CD8-positive, alpha-beta memory T cell (primary cell): ENCODE measurements at places on chromosomes 7 and 10. TPM values are rescaled to one million over a fixed set of nuclear protein-coding genes. Genes with fewer than 3 reads are reported as not detected.

DNA sequence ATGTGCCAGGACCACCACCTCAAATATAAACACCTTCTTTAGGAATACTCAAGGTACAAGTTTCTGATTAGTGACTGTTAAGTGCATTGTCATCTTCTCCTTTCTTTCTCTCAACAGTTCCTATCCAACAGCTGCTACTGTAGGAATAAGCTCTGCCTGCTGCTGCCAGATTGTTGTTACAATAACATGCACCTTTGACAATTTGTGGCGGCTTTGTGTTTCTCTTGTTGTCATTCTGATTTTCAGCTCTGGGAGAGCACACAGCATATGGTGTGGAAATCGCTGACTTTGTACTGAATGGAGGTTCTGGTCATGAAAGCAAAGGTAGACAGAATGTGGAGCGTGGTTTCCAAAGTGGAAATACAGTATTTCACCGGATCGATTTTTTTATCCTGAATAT is 182.8 kb downstream of the SEC23IP start:
- H3K4me1 ChIP-seq, result no peaks in the 10 kb centered on the region
- no peak overlapping the region for H3K4me3 ChIP-seq
- H3K27ac ChIP-seq, result no peak overlapping the region
- H3K36me3 ChIP-seq, result no peaks in the 10 kb centered on the region
- no peak for DNase-seq
- peaks cover 3% of the 10 kb centered on the region for H3K27me3 ChIP-seq

DNA sequence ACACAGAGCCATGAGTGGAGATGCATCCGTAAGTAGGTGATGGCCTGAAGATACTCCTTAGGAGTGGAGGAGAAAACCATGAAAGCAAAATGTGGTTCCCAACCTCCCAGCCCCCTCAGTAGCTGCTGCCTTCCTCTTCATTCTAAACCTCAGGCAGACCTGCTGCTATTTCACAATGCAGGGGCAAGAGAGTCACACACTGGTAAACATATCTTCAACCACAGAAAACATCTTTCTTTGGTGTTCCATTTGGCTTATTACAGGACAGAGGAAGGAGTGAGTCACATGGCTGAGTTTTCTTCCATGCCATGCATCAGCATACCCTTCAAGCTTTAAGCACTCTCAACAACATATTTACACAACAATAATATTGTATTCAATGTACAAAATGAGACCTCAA is 342.1 kb downstream of the BMPER start:
- H3K4me1 ChIP-seq, result no peaks in the 10 kb centered on the region
- H3K4me3 ChIP-seq, result no peak overlapping the region
- no peaks in the 10 kb centered on the region for H3K27me3 ChIP-seq
- no peak overlapping the region for H3K27ac ChIP-seq

DNA sequence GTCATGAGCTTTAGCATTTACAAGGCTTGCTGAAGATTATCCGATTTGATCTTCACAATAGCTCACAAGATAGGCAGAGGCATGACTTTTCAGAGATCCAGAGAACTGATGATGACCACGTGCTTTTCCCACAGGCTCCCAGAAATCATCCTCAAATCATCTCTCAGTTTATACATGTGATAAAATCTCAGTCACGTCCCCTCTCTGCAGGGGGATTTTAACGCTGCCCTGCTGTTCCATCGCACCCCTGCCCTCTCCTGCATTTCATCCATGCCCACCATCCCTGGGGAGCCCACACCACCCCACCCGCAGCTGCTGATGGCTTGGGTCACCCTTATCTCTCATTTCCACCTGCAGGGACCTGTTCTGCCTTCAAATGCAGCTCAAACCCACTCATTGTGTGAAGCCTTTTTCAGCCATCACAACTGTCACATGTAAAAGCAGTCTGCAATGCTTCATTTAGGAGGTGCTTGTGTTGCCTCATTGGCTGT is 141.8 kb downstream of the DIP2C start:
- DNase-seq, result no peak
- no peaks in the 10 kb centered on the region for H3K36me3 ChIP-seq
- H3K4me3 ChIP-seq, result no peak overlapping the region
- H3K4me1 ChIP-seq, result no peaks in the 10 kb centered on the region

- H3K27me3 ChIP-seq, result no peaks in the 10 kb centered on the region
- H3K36me3 ChIP-seq, result no peaks in the 10 kb centered on the region
- no peak overlapping the region for H3K27ac ChIP-seq
- DNase-seq, result no peak
Measured at GRCh38 chr10:663831-664251, 25.6 kb downstream of the DIP2C start.

DNA sequence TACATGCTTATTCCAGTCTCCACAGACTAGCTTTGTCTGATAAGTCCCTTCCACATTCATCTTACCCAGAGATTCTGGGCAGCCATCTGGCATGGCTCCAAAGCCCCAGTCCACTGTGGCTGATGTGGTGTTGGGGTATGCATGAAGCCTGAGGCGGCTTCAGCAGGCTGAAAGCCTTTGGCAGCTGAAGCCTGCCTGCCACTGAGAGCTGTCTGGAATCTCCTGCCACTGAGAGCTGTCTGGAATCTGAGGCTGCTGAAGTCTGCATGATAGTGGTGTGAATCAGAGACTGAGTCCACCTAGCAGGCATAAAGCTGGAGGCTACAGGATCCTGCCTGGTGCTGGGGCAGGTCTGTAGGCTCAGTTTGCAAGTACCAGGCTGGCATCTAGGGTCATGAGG is 87.1 kb downstream of the DYNC1I1 start:
- no peak overlapping the region for H3K4me3 ChIP-seq
- no peaks in the 10 kb centered on the region for H3K27me3 ChIP-seq
- no peaks in the 10 kb centered on the region for H3K4me1 ChIP-seq
- H3K27ac ChIP-seq, result no peak overlapping the region
- no peaks in the 10 kb centered on the region for H3K36me3 ChIP-seq
- no peak for DNase-seq

Gene PTER
- 18.3 TPM for polyA plus RNA-seq

GRCh38 chr7:131527456-131527855 is 29.0 kb downstream of the PODXL start:
- no peaks in the 10 kb centered on the region for H3K36me3 ChIP-seq
- H3K4me1 ChIP-seq, result no peaks in the 10 kb centered on the region
- DNase-seq, result no peak
- H3K4me3 ChIP-seq, result no peak overlapping the region
- no peaks in the 10 kb centered on the region for H3K27me3 ChIP-seq
- no peak overlapping the region for H3K27ac ChIP-seq

GRCh38 chr10:52954407-52954806 is 181.8 kb upstream of the MBL2 start:
- no peaks in the 10 kb centered on the region for H3K27me3 ChIP-seq
- H3K36me3 ChIP-seq, result no peaks in the 10 kb centered on the region
- H3K4me1 ChIP-seq, result no peaks in the 10 kb centered on the region
- H3K4me3 ChIP-seq, result no peak overlapping the region
- DNase-seq, result no peak
- no peak overlapping the region for H3K27ac ChIP-seq

- DNase-seq, result no peak
- H3K27ac ChIP-seq, result no peak overlapping the region
- no peak overlapping the region for H3K4me3 ChIP-seq
- no peaks in the 10 kb centered on the region for H3K4me1 ChIP-seq
Measured at GRCh38 chr7:51227861-51228260, 88.7 kb downstream of the COBL start.

DNA sequence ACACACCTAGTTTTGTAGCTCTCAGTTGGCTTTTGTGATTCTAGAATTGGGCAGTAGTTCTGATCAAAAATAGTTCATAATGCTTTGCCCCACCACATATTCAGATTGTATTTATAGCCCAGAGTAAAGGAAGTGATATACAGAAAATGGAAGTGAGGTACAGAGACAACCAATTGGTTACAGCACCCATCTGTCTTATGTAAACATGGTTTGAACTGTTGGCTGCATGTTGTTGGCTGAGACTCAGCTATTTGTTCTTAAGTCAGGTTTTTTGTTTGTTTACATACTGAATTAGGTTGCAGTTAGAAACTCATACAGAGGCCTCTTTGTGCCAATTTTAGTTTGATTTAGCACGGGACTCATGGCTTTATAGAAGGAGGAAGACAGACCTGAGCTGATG is 158.9 kb upstream of the GPR26 start:
- no peaks in the 10 kb centered on the region for H3K36me3 ChIP-seq
- H3K4me1 ChIP-seq, result no peaks in the 10 kb centered on the region
- H3K4me3 ChIP-seq, result no peak overlapping the region
- H3K27ac ChIP-seq, result no peak overlapping the region
- H3K27me3 ChIP-seq, result no peaks in the 10 kb centered on the region

DNA sequence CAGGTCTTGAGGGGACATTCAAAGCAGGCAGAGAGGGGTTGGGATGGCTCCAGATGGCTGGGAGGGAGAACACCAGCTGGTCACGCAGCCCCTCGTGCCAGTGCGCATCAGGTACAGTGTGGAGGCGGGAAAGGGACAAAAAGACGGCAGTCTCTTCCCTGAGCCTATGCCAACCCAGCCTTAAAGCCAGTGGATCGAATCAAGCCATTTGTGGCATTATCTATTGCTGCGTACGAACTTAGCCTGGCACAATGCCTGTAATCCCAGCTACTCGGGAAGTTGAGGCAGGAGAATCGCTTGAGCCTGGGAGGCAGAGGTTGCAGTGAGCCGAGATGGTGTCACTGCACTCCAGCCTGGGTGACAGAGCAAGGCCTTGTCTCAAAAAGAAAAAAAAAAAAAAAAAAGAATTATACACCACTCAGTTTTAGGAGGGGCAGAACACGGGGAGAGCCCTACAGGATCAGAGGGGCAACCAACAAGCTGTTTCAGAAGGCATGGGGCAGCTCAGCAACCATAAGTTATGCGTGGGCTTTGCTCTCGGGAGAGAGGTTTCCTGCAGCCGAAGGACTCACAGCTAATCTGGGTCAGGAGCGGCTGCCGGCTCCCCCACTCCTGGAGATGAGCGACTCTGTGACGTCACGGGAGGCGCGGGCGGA is 356 bp upstream of the NDUFB2 start:
- H3K27ac ChIP-seq, result peak overlapping the region; percentile 77
- H3K4me3 ChIP-seq, result peak overlapping the region; percentile 93
- no peaks in the 10 kb centered on the region for H3K36me3 ChIP-seq
- DNase-seq, result peak; percentile 95
- H3K4me1 ChIP-seq, result peaks cover 25% of the 10 kb centered on the region

DNA sequence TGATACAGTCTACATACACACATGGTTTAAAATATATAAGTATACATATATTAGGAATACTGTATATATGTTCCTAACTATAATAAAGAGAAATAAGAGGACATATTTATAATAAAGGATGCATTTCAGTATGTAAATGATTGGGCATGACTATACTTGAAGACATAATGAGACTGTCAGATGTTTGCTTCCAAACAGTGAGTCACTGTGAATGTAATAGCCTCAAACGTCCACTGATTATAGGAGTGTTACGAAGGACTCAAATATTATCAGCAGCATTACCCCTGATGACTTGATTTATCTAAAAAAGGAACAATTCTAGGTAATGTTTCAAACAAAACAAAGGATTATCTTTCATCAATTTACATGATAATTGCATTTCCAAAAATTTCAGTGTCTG is 39.9 kb upstream of the NRBF2 start:
- no peak overlapping the region for H3K27ac ChIP-seq
- H3K27me3 ChIP-seq, result no peaks in the 10 kb centered on the region
- DNase-seq, result no peak
- no peak overlapping the region for H3K4me3 ChIP-seq

Gene SLC18A3
- not detected for polyA plus RNA-seq

Gene FGFR2
- polyA plus RNA-seq, result 1.3 TPM

DNA sequence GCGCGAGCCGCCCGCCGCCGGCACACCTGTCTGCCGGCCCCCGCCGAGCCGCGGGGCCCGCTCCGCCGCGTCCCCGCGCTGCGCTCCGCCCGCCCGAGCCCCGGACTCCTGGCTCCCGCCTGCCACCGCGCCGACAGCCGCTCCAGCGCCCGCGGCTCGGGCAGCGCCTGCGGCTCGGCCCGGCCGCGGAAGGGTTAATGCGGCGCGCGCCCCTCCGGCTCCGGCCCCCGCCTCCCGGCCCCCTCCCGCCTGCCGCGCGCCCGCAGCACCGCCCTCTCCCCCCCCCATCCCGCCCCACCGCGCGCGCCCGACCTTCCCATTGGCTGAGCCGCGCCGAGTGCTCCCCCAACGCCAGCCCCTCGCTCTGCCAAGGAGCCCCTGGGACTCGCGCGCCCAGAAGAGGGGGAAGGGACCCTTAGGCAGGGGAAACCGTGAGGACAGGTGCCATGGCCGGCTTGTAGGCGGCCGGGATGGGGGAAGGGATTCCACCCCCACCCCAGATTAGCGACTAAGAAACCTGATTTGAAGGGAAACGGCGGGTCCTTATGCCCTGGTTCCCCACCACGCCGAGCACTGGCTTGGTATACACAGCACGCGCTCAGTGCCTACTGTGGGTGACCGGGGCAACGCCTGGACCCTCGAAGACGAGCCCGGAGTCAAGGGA is at the start of gene KCNH2:
Gene KCNH2, minus strand, starts transcription at position 196 of the 664 bp plus-strand sequence. CDS start 408 bp downstream, outside the sequence.
- H3K27ac ChIP-seq, result peak within 1 kb of the TSS; percentile 1
- no peaks in the 10 kb centered on the region for H3K36me3 ChIP-seq
- peak within 1 kb of the TSS; percentile 50 for H3K4me3 ChIP-seq
- H3K27me3 ChIP-seq, result peaks cover 36% of the 10 kb centered on the region
- DNase-seq, result no peak

DNA sequence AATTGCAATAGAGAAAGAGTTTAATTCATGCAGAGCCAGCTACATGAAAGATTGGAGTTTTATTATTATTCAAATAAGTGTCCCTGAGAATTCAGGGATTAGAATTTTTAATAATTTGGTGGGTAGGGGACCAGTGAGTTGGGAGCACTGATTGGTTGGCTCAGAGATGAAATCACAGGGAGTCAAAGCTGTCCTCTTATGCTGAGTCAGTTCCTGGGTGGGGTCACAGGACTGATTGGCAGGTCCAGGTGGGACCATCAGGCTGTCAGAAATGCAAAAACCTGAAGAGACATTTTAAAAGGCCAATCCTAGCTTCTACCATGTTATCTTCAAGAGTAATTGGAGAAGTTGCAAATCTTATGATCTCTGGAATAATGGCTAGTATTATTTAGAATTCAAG is 56.0 kb upstream of the KAT6B start:
- DNase-seq, result no peak
- no peak overlapping the region for H3K4me3 ChIP-seq
- no peaks in the 10 kb centered on the region for H3K4me1 ChIP-seq

GRCh38 chr7:102895602-102896001 is 17.2 kb upstream of the LRRC17 start:
- no peaks in the 10 kb centered on the region for H3K4me1 ChIP-seq
- no peaks in the 10 kb centered on the region for H3K27me3 ChIP-seq
- H3K27ac ChIP-seq, result no peak overlapping the region
- H3K36me3 ChIP-seq, result no peaks in the 10 kb centered on the region

- H3K4me3 ChIP-seq, result no peak overlapping the region
- H3K36me3 ChIP-seq, result no peaks in the 10 kb centered on the region
- no peak overlapping the region for H3K27ac ChIP-seq
Measured at GRCh38 chr10:3008518-3009195, 58.7 kb upstream of the PFKP start.

GRCh38 chr7:157559596-157560257 is 222.9 kb downstream of the DNAJB6 start:
- H3K4me3 ChIP-seq, result no peak overlapping the region
- no peak for DNase-seq
- H3K27ac ChIP-seq, result no peak overlapping the region
- H3K36me3 ChIP-seq, result no peaks in the 10 kb centered on the region
- no peaks in the 10 kb centered on the region for H3K4me1 ChIP-seq
- no peaks in the 10 kb centered on the region for H3K27me3 ChIP-seq
